Gastrocnemius medialis (tissue), 4 donors: ENCODE measurements at places on chromosomes 5 and 9.

DNA sequence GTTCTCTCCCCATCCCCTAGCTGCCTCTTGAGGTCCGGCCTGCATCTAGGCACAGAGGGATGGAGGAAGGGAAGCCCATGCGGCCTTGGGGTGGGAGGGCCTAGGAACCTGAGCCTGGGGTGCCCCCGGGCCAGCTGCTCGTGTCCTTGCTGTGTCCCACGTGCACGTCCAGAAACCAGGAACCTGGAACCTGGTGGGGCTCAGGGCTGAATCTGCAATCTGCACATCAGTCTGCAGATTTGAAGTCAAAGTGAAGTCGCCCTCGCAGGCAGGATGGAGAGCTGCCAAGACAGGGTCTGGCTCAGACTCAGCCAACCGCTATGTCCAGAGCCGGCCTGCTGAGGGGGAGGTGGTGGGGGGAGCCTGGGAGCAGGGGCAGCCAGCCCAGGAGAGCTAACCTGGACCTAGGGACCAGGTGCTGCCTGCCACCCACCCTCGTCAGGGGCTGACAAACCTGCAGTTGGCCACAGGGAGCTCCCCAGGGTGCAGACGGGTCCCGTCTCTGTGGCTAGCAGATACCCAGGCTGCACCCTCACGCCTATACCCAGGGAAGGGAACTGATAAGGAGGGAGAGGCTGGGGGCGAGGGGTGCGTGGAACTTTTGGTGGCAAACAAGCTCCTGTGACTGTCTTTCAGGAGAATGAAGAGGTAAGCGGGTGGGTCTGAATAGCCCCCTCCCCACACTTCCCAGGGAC is 103.5 kb upstream of the SIMC1 start:
- DNase-seq, result no peak

DNA sequence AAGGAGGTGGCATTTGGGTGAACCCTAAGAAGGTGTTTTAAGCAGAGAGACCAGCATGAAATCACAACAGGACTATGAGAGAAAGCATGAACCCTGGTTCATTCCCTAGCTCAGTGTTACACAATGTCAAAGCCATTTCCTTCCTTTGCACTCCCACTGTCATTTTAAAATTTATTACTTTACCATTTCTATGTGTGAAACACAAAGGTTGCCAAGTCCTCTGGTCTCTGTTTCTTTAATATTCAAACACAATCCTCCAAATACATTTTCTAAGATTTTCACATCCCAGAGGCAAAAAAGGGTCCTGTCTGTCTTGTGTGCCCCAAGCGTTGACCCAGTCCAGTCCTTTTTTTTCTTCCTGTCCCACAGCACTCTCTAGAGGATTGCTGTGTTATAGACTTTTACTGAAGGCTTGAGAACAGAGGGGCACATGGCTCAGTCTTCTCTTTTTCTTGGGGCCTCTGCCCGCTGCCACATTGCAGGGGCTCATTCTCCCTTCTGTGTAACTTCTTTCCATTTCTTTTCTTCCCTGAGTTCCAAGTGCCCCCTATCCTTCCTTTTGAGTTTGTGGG is 78.6 kb upstream of the SLC28A3 start:
- no peak for DNase-seq

DNA sequence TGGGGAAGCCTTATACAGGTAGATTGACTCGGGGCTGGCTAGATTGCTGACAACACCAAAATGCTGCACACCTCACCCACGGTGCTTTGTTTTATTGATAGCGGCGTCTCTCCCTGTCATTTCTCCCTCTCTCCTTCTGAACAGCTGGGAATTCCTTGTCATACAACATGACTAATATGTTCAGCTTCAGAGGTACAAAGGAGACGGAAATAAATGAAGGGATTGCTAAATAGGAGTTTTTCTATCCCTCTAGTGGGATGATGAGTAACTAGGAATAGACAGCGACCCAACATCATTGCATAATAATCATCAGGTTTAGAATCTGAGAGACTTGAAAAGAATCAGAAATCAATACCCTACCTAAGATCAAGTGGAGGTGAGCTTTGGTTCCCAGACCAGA is 337.7 kb upstream of the PANK3 start:
- no peak for DNase-seq

DNA sequence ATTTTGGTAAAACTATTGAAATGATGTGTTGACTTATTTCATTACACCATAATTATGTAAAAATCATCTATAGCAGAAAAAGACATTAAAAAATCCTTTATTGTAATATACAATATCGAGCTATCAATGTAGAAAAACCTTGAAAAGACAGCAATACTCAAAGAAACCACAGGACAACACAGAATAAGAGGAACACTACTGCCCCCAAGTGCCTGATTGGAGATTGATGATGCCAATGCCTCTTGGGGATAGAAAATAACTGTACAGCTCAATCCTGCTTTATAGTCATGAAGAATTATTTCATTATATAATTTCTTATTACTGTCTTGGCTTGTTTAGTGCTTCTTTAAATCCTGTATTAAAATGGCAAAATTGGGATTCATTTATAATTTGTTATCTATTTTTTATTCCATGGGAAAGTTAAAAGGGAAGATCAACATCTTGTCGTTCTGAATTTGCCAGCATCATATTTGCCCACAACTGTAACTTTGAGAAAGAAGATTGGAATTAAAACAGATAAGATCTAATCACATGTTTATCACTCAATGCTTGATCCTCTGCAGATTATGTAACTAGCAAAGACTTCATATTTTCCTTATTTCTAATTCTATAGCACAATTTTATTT is 337.5 kb downstream of the CDH9 start:
- no peak for DNase-seq

DNA sequence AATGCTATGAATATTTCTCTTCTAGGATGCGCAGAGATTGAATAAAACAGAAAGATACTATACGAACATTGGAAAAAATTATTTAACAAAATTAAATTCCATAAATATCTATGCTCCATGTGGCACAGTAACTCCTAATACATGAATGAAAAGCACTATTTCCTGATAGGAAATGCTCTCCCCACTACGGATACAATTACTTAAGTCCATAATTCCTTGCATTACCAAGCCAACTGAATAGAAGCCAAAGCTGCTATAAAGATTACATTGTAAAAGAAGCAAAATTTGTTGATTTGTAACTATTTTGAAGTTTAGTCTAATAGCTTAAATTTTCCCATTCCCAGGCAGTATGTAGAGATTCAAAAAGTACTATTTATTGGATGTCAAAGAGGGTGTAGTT is 61.8 kb upstream of the SNX2 start:
- no peak for DNase-seq

GRCh38 chr9:95862343-95862742 is 13.1 kb upstream of the ERCC6L2 start:
- DNase-seq, result no peak

DNA sequence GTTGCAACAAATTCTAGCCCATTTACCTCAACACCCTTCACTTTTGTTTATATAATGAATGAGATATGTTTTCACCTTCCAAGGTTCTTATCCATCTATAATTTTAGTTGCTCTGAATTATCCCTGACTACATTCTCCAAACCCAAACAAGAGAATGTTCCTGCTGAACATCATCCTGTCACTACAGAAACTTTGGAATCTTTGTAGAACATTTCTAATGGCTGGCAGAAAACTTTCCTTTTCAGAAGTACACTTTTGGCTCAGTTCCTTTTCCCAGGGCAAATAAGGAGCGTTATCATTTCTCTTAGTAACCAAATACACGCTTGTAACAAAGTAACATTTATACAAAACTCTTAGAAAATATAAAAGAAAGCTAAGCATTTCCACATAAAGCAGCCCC is 860.6 kb upstream of the SEMA6A start:
- no peak for DNase-seq

GRCh38 chr5:14235872-14236271 is 92.7 kb downstream of the TRIO start:
- no peak for DNase-seq
